ENCODE measurements at places on chromosomes 5 and 9.

GRCh38 chr5:174195517-174195916, 150.0 kb downstream of the NSG2 start:
- no peak for DNase-seq

- no peak for DNase-seq
Measured at GRCh38 chr9:34446468-34446891, 11.9 kb downstream of the FAM219A start.

- DNase-seq = no peak
Measured at GRCh38 chr5:136046246-136046645, 17.5 kb downstream of the TGFBI start.

DNA sequence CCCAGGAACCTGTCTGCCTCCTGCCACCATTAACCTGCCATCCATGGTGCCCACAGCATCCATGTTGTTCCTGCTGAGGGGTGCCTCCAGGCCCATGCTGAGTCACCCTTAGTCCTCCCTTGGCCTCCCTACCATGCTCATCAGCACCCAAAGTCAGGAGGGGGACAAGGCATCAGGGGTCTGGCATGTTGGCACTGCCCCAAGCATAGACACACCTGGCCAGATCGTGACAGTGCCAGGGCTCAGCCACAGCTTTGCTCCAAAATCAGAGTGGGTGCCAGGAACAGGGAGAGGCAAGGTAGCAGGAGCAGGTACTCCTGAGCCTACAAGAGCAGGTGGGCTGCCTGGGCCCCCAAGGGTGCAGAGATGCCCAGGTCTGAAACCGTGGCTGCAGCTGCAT, 566.6 kb downstream of the TLE1 start:
- DNase-seq = no peak

DNA sequence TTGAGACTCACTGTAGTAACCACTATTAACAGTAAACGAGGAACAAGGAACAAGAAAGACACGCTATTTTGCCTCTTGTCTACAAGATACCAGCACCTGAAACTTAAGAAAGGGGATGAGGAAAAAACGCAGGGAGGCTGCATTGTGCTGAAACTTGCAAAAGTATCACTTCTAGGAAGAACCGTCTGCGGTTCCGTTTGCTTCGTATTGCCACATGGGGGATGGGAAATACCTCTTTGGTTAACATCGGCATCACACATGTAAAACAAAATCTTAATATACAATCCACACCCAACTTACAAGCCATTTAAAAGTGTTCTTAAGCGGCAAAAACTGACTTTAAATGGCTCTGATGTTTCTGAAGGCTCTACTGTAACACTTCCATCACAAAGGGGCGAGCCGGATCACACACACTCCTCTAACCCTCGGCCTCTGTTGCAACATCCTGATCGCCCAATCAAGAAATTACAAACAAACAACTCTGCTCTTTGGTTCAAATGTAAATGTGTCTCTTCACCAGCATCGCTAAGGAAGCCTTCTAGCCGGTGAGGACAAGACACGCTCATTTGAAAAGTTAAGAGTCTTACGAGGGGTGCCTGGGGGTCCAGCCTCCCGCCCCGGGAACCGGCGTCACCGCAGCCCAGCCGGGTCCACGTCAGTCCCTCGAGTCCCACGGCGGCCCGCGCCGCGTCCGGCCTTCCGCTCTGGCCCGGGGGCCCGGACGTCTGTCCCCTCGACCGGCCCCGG, 621 bp downstream of the SEC16A start:
- peak; percentile 65 for DNase-seq

DNA sequence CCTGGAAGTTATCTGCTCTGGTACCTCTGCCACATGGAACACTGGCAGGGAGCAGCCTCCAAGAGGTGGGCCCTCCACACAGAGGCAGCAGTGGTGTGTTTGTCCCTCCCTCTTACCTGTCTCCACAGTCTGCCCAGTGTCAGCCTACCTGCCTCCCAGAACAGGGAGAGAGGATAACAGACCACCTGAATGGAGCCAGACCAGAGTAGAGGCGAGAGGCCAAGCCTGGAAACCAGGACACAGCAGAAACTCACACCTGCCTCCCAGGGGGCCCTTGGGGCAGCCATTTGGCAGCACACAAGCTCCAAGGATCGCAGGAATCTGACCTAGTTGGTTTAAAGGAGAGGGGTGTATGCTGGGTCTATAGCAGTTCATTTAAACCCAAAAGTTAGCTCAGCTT, 100.2 kb upstream of the ZNF366 start:
- no peak for DNase-seq

DNA sequence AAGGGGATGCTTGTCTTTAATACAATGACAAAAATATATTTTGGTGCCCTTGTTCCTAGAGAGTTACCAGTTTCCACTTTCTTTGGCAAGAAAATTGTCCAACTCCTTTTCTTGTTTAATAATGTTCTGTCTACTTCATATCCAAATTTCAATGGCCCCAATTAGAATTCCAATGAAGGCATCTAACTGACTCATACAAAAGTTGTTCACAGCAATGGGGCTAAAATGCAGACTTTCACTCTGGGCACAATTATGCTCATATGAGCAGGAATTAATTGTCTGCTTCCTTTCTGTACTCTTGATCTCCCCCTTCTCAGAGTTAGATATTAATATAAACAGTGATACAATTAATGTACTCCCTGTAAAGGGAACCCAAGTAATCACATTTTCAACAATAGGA, 42.1 kb upstream of the ZNF622 start:
- DNase-seq = no peak

DNA sequence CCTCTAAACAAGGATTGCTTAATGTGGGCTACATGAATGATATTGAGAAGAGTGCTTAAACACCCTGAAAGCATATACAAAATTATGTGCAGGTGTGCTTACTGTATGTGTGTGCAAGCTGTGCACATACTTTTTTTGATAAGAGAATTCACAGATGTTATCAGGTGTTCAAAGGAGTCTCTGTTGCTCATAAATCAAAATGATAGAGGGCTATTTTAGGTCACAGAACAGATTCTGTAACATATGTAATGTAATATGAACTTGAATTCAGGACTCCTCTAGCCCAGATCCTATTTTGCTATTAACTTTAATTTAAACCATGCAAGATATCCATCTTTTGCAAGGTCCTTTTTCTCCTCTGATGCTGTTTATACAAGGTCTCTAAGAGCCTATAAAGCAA, 38.2 kb downstream of the CCDC192 start:
- no peak for DNase-seq

DNA sequence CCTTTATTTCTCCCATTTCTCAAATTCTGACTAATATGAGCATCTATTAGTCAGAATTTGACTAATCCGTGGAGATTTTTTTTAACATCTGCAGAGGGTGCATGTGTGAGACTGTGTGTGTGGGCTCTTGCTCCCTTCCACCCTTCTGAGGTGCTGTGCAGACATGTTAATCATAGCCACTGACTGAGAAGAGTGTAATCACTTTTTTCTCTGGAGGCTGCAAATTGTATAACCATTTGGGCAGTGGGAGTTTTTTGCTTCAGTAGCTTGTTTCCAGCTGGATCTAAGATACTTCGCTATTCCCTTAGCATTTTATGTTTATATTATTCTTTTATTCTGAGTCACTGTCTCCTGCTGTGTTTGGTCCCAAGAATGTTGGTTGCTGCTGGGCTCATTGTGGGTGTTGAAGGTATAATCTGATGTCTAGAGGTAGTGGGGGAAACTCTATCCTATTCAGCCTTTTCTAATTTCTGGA, 66.2 kb downstream of the ARHGEF28 start:
- no peak for DNase-seq
